Stimulated activated CD8-positive, alpha-beta memory T cell treated with anti-CD3 and anti-CD28 coated beads, Interleukin-12 subunit alpha, Interleukin-12 subunit beta, amount 100 ng/mL, for 1 hour (primary cell): ENCODE measurements at places on chromosomes 1 and 21.

GRCh38 chr1:48387409-48387808 is 84.6 kb downstream of the SPATA6 start:
- no peak for DNase-seq

- no peak for DNase-seq
Measured at GRCh38 chr21:33552093-33552998, 9.5 kb downstream of the SON start.

GRCh38 chr1:119489201-119489600 is 17.8 kb upstream of the HSD3B1 start:
- DNase-seq = no peak

- DNase-seq = no peak
Measured at GRCh38 chr1:211531194-211532087, 39.5 kb upstream of the RD3 start.

DNA sequence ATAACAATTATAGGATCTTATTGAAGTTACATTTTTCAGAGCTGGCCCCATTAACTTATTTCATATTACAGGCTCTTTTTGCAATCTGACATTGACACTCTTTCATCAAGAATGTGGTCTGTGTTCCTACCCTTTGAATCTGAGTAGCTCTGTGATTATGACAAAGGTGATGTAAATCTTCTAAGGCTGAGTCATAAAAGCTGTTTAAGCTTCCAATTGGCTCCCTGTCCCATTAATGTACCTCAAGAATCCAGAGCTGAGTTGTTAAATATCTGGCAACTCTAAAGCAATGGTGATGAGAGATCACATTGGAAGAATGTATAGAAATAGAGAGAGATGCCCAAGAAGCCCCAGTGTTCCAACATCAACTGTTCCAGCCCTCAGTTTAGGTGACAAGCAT is 178.5 kb upstream of the DEPDC1 start:
- no peak for DNase-seq

DNA sequence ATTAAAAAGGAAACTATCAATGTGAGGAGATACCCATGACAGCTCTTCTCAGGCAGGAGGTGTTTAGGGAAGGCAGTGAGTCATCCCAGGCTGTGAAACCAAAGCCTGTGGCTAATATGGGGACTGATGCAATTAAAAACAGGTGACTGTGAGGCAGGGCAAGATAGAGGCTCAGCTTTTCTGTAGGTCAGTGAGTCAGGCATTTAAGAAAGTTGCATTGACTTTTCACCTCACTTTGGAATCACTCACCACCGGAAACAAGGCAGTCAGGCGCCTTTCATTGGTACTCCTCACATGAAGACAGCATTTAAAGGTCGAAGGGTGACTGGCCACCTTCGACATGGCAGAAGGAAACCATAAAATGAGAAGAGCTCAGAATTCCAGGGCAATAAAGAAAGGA is 54.5 kb downstream of the PAPPA2 start:
- no peak for DNase-seq

DNA sequence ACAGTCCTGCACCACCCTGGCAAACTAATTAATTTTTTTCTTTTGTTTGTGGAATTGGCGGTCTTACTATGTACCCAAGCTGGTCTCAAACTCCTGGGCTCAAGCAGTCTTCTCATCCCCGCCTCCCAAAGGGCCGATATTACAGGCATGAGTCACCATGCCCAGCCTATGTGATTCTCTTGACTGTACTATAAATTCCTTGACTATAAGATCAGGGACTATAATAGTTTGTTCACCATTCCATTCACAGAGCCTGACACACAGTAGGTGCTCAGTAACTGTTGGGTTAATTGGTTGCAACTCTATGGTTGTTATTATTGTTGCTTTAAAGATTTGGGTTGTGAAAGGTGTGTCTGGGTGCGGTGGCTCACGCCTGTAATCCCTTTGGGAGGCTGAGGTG is 17.2 kb downstream of the DAP3 start:
- DNase-seq = no peak

GRCh38 chr1:206905295-206906164 is 8.3 kb downstream of the IL24 start:
- DNase-seq = no peak

- no peak for DNase-seq
Measured at GRCh38 chr21:37270576-37271365, 3.6 kb upstream of the VPS26C start.

DNA sequence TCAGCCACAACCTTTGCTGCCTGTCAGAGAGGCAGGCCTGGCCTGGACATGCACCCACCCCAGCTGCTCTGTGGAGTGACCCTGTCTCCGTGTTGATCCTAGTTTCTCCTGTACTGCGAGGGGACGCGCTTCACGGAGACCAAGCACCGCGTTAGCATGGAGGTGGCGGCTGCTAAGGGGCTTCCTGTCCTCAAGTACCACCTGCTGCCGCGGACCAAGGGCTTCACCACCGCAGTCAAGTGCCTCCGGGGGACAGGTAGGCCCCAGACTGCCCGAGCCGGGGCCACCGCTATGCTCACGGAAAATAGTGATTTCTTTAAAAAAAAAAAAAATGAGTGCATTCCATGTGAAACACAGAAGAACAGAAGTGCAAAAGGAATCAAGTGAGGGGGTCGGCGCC is 41.6 kb upstream of the TRAPPC10 start:
- no peak for DNase-seq
